ENCODE measurements at places on chromosomes 1 and 21.

DNA sequence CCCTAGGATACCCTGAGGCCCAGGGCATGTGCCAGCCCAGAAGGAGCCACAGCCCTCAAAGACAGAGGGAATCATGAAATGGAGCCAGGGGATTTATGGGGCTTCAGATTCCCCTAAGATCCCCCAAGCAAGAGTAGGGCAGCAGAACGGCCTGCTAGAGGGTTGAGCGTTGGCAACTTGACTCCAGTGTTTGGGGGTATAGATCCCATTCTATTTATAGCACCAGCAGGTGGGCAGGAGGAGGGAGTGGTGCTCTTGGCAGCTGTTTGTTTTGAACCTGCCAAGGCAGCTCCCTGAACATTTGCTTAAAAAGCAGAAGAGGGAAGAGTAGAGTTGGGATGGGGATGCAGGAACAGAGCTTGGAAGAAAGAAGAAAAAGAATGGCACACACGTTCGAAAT lies 33.7 kb downstream of the GLUL start:
- DNase-seq, result no peak

DNA sequence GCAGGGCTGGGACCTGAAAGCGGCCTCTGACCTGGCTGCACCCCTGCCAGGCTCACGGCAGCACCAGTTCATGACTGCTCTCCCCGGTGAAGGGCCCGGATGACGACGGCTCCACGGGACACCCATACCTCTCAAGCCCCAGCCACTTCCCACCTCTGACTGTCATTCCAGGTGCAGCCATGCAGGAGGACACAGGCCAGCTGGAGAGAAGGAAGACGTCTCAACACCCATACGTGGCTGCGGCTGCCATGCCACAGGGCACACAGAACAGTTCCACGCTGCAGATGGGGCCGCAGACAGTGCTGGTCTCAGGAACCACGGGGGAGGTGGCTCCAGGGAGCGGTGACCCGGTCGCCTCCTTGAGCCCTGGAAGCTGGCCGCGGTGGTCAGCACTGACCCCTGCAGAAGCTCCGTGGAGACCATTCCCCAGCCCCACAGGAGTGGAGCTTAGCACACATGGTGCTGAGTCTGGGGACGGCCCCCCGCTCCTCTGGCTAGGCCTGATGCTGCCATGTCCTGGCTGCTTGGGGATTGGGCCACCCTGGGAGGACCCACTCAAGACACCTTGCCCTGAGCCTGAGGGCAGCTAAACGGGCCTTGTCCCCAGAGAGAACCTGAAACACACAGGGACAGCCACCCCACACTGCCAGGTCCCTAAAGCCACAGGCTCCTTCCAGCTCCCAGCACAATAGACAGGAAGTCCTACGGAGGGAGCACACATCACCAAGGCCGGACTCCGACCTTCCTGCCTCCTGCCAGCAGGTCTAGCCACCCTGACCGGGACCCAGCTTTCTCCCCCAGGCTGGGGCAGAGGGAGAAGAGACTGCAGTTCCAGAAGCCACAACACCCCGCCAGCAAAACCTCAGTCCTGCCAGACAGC lies 8.6 kb downstream of the WNT9A start:
- no peak for DNase-seq

DNA sequence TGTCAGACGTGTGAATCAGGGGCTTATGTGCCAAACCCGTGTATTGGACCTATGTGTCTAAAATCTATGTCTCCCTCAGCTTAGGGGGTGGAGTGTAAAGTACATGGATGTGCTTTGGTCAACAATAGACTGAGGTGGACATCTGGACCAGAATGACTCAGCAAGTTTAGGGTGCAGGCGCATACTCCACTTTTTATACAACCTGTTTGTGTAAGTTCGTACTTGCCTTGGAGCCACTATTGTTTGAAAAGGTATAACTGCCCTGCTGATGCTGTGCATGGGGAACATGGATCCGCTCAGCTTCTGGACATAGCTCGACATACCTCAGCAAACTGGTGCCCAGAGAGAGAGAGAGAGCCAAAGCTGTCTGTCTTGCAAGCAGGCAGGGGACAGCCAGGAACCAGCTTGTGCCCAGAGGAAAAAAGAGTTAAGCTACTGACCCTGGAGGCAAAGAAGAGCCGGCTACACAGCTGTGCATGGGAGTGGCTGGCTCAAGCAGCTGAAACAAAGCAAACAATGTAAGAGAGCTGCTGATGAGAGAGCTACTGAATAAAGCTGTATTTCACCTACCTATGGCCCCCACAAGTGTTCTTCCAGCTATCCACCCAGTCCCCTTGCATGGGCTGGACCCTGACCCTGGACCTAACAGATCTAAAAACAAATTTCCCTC lies 41.2 kb downstream of the GJA5 start:
- DNase-seq, result no peak

GRCh38 chr21:42633858-42634257 lies 19.6 kb upstream of the PDE9A start:
- no peak for DNase-seq

- DNase-seq, result no peak
These were observed 72.2 kb upstream of the SELENON start for GRCh38 chr1:25727635-25728286.

DNA sequence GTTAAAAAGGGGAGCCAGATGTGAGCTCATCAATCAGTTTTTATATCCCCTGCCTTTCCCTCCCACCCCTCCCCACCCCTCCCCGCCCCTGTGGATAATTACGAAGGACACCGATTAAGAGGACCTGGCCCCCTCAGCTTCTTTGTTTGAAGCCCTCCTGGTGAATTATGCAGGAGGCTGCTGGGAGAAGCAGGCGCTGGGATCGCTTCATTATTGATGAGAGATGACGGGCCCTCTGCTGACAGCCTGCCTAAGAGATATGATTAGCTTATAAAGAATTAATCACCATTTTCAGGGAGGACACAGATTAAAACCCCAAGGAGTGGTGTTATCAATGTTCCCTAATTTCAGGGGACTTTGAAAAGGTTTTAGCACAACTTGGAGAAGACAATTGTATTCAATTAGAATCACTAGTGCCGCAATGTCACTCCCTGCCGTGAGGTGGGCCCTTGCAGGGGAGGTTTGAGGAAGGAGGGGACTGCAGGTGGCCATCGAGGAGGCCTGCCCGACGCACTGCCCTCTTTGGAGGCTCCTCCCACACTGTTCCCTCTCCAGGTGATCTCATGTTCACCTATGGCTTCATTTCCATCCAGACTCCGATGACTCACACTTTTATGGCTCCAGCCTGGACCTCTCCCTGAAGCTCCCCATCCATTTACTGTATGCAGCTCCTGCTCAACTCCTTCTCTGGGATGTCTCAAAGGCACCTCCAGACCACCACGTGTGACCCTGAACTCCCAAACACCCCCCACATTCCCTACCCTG lies 67.0 kb upstream of the KLHDC7A start:
- no peak for DNase-seq

DNA sequence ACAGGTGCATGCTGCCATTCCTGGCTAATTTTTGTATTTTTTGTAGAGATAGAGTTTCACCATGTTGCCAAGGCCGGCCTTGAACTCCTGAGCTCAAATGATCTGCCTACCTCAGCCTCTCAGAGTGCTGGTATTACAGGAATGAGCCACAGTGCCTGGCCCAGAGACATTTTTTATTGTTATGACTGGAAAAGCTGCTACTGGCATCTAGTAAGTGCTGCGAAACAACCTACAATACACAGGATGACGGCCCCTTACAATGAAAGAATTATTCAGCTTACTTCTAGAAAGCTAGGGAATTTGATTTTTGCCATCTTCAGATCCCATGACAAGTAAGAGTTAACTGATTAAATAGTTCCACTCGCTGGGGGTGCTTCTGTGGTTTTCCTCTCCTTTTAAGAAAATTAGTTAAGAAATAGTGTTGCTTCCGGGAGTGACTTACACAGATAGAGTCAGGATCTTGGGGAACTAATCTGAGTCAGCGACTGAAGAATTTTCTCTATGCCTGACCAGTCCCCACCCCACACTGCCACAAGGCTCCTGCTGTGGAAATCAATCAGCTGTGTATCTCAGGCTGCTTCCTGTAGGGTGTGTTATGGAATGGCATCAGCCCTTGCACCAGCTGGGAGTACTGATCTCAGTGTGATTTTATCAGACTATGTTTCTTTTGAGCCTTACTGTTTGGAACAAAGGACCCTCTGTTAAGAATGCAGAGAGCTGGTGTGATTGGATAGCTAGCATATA lies 93.0 kb upstream of the BMP8A start:
- DNase-seq, result peak; percentile 90

DNA sequence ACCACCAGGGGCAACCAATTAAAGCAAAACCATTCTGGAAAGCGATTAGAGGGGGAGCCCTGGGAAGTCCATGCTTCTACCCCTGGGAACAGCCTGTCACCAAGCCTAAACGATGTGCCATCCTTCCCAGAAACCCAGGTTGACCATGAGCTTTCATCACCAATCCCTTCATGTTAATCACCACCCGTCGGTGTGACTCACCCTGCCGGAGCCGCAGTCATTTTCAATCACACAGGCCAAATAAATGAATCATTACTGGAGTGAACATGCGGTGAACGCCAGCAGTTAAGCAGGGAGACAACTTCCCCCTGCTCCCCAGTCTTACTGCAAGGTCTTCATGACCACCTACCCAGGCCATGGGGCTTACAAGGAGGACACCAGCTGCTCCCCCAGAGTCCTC lies 308.8 kb downstream of the AJAP1 start:
- DNase-seq, result no peak

- no peak for DNase-seq
These were observed 11.2 kb upstream of the CACYBP start for GRCh38 chr1:174988539-174988938.

DNA sequence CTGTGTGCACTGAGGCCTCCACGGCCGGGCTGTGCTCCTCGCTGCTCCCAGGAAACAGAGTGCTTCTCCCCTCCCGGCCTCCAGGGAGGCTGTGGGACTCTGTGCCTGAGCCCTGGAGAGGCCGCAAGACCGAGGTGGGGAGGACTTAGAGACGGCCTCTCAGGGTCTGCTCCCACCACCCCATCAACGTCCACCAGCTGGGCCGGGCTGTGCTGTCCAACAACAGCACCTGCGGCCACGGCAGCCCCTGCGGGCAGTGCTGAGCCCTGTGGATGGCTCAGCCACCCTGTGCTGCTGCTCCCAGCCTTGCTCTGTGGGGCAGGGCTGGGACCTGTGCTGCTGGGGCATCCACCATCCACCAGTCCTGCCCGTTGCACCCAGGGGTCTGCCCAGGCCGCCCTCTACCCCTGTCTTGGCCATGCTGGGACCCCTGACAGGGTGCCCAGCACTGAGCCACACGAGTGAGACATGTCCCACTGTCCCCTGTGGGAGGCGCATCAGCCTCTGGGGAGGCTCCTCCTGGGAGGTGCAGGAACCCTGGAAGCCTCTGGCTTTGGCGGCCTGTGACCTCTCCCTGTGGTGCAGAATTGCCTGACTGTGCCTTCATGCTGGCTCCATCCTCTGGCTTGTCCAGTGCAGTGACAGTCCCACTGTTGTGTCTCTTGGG lies 31.2 kb upstream of the LRRC3 start:
- DNase-seq, result no peak

DNA sequence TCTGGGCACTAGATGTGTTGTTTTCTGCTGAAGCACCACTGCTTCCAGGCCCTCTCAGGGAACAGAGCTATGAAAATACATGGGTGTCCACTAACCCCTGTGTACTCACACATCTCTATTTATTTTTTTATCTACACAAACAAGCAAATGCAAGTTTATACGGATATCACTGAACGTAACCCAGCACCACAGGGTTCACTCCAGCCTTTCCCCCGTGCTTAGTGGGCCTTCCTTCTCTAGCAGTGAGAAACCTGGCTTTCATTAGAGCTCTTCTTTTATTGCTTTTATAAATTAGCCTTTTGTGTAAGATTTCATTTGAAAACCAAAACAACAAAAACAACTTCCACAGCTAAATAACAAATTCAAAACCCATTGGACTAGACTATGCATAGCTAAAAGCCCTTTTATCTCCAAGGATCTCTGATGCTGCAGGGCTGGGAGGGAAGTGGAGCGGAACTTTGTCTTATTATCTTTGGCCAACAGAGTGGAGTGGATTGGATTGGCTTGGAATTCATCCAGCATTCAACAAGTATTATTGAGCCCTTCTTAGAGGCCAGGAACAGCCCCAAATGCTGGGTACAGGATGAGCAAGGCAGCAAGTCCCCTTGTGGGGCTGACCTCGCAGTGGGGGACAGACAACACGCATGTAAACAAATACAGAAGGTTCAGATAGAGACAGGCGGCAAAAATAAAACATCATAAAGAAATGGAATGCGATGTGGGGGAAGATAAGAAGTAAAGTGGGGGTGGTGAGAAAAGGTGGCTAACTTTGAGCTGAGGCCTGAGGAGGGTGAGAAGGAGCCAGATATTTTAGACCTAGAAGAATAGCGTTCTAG lies 371.8 kb upstream of the POU3F1 start:
- DNase-seq, result no peak

GRCh38 chr1:232045139-232045994 lies 418.8 kb downstream of the DISC1 start:
- DNase-seq, result no peak

- no peak for DNase-seq
These were observed 31.0 kb downstream of the KANK4 start for GRCh38 chr1:62288224-62288623.

DNA sequence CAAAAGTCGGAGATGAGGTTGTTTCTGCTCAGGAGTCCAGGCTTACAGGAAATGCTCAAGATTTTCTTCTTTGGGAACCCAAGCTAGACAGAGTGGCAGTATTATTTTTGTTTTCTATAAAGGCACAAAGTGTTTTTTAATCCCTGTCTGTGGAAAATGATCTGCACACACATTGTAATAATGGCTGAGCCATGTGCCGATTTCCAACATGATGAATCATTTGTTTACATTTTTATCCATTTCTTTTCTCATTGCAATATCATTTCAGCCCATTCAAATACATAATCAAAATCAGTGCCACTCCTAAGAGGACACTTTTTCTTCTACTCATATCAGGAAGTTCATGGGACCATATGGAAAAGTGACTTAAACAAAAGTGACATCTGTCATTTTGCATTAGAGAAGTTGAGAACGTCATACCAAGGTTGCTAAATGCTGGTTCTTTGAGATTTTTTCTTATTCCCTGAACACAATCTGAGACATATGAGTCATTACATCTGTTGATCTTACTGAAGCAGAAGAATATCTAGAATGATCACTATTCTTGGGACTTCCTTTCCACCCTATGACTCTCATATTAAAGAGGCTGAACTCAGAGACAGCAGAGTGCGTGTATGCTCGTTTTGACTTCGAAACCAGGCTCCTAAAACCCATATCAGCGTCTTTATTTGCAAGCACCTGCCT lies 44.9 kb downstream of the ACTA1 start:
- DNase-seq, result no peak

- DNase-seq, result no peak
These were observed 27.1 kb upstream of the POU3F1 start for GRCh38 chr1:38073534-38074301.

GRCh38 chr1:6143395-6143794 lies 36.7 kb downstream of the CHD5 start:
- DNase-seq, result no peak

DNA sequence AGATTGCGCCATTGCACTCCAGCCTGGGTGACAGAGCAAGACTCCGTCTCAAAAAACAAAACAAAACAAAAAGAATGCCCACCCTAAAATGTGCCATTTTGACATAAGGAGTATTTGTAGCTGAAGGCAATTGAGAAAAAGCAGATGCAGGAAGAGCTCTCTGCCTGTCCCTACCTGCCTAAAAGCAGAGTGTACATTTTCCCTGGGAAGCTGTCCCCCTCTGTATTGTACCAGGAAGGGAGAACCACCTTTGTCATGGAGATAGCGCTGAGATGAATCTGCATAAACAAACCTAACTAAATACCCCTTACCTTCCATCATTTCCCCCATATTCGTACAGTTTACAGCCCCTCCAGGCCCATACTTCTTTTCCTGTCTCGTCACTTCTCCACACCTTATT lies 94.4 kb upstream of the SLC45A1 start:
- DNase-seq, result no peak

Data from GF-D8 (cell line).